ENCODE measurements at places on chromosomes 6 and 20.

- DNase-seq = no peak
Observed at GRCh38 chr20:58469616-58470015, 45.6 kb downstream of the APCDD1L start.

DNA sequence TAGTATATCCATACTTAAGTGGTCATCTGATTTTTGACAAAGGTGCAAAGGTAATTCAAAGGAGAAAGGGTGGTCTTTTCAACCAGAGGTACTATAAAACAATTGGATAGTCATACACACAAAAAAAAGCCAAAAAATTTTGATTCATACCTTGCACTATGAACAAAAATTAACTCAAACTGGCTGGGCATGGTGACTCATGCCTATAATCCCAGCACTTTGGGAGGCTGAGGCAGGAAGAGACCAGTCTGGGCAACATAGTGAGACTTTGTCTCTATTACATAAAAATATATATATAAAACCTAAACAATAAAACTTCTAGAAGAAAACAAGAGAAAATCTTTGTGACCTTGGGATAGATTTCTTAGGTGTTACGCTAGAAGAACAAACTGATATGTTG, 43.8 kb upstream of the ADIG start:
- no peak for DNase-seq

DNA sequence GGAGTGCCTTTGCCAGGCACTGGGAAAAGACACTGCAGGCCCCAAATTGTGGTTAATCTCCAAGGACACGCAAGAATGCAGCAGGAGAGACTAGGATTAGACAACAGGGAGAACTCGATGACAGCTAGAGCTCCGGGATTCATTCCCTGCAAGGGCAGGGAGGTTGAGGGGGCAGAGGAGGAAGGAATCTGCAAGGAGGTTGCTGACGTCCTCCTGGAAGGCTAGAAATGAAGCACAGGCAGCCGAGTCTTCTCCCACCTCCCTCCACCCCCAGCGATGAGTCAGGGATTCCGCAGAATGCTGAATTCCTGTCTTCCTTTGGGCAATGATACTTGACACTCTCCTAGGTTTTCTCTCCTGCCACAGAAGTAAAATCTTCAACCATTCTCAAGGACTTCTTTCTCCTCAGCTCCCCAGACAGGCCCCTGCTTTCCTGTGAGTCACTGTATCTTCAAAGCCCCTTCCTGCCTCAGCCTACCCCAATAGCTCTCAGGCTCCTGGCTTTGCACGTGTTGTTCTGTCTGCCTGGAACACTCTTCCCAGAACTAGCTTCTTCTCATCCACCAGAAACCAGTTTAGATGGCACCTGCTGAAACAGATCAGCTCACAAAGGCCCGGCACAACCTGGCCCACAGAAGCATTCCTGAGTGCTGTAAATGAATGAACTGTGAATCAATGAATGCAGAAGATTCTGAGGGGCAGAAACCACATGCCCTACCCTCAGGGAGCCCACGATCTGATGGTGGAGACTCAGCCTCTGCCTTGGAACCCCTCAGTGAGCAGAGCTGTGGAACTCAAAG, 85.6 kb downstream of the MRPL14 start:
- DNase-seq = no peak

GRCh38 chr20:22525069-22525820, 59.1 kb downstream of the FOXA2 start:
- no peak for DNase-seq

- no peak for DNase-seq
Observed at GRCh38 chr6:44504301-44504791, 116.8 kb downstream of the CDC5L start.

- no peak for DNase-seq
Observed at GRCh38 chr20:61619751-61620150, 367.7 kb downstream of the CDH4 start.

DNA sequence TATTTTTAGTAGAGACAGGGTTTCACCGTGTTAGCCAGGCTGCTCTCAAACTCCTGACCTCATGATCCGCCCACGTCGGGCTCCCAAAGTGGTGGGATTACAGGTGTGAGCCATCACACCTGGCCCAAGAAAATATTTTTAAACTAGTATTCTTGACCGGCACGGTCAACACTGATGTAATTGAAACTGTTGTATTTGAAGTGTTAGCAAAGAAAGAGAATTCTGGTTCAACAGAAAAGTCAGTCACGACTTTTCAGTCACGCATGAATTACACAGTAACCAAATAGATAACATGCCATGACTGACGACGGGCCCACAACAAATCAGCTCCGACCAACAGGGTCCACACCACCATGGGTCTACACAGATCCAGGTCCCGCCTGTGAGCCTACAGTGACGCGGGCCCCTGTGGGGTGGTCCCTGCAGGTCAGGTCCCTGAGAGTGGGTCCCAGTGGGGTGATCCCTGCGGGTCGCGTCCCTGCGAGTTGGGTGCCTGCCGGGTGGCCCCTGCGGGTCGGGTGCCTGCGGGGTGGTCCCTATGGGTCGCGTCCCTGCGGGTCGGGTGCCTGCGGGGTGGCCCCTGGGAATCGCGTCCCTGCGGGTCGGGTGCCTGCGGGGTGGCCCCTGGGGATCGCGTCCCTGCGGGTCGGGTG, 1.0 kb downstream of the GMEB2 start:
- no peak for DNase-seq

DNA sequence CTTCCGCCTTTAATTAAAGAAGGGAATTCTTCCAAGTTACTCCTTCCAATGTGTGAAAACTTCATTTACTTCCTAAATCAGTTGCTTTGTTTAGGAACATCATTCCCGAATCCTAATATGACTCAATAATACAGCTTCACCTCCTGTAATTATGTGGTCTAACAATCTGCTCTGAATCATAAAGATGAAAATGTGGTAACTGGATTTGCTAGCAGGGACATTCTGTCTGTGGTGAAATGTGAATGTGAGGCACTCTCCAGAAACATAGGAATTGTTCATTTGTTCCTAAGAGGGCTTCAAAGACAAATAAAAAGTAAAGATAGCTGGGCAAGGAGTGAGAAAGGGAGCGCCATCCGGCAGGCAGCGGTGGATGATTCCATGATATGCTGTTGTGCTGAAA, 678.1 kb downstream of the KIF16B start:
- no peak for DNase-seq

Measured in T-cell (primary cell).